Right cardiac atrium (tissue), 5 donors: ENCODE measurements at places on chromosomes 5 and 9. TPM values are rescaled to one million over a fixed set of nuclear protein-coding genes. Genes with fewer than 3 reads are reported as not detected.

GRCh38 chr9:6965566-6965965 is 207.8 kb downstream of the KDM4C start:
- no peak for DNase-seq

DNA sequence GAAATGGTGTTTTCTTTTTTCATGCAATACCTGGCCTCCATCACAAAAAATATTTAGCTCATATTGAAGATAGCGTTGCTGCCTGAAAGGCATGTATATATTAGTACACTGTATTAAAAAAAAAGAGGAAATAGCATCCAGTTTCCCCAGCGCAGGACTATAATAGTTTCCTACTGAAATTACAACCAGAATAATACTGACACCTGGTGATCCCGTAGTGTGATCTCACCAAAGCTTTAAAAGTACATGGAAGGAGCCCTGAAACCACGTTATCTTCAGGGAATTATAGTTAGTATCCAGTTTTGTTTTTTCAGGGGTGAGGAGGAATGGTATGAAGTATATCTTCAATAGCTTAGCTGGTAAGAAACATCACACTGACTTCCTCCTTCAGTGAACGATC is 264.9 kb downstream of the CD180 start:
- no peak for DNase-seq

- no peak for DNase-seq
These were observed 39.1 kb upstream of the C5orf63 start for GRCh38 chr5:127112347-127112864.

- no peak for DNase-seq
These were observed 87.5 kb upstream of the FSD1L start for GRCh38 chr9:105360344-105360743.

DNA sequence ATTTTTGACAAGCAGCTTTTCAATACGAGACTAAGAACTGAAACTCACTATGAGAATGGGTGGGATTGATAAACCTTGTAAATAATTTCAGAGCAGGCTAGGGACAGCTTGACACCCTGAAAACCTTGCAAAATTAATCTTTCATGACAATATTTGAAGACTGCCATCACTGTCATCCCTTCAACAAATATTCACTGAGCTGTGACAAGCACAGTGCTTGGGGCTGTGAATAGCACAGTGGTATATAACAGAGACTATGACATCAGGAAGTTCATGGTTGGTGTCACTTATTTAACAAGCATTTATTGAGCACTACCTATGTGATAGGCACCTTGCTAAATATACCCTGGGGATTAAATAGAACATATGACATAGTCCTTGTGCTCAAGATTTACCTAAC is 741.0 kb upstream of the RIOK2 start:
- no peak for DNase-seq

DNA sequence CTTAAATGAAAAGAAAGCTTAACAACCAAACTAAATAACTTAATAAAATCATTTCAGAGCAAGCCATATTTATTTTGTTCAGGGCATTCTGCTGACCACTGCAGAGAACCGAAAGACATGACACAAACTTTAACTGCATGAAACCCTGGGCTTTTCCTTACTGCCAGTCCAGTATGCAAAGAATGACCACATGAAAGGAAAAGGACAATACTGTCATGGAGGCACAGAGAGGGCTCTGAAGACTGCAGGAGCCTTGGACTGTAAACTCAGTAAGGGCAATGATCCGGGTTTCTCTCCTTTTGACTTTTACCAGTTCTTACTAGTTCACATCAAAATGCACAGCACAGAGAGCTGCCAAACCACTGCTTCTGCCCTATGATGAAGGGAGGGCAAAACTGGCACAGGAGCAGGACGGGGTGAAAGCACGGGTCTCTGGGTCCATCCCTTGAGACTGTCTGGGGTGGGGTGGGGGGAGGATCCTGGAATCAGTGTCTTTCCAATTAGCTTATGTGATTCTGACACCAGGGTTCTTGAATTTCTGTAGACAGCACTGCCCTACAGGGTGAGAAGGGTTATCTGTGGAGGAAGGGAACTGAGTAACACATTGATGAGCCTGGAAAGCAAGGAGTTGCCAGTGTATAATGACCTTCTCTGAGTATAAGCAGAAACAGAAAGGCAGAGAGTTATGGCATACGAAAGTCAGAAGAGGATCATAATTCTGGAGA is 44.7 kb downstream of the RNF130 start:
- DNase-seq = no peak

GRCh38 chr5:15284706-15285105 is 215.3 kb upstream of the FBXL7 start:
- DNase-seq = no peak

GRCh38 chr9:113244556-113244955 is 23.2 kb downstream of the SLC31A1 start:
- no peak for DNase-seq

DNA sequence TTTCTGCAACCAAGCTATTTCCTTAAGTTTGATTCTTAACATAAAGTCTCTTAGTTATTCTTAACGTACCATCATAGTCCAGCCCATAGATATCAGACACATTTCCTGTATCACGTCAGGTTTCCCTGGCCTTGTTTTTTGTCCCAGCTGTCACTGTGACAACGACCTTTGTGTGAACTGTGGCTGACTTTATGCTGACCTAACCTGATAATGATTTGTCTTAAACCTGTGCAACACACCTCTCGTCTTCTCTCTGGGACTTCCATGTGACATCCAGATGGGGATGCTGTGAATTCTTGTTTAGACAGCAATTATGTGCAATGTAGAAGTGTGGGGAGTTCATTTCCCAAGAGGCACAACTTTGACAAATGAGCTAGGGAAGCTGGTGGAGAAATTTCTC is 662.8 kb downstream of the PTPRD start:
- no peak for DNase-seq

DNA sequence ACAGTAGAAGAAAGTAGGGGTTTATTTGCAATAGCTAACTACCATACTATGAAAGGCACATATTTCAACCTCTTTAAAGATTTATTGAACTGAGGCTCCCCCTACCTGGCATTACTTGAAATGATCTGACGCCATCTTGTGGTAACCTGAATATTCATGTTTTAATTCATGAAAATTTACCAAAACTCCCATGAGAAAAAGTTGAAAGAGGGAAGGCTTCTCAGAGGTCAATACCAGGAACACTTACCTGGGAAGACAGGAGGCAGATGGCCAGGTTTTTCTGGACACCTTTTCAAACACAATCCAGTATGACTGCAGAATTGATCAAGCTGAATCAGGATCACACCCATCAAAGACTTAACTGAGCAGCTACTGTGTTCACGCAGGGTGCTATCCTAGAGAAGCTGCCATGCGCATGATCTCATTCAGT is 9.4 kb downstream of the PRELID2 start:
- no peak for DNase-seq

- DNase-seq = no peak
These were observed 143.3 kb downstream of the SEC61B start for GRCh38 chr9:99365233-99365980.

DNA sequence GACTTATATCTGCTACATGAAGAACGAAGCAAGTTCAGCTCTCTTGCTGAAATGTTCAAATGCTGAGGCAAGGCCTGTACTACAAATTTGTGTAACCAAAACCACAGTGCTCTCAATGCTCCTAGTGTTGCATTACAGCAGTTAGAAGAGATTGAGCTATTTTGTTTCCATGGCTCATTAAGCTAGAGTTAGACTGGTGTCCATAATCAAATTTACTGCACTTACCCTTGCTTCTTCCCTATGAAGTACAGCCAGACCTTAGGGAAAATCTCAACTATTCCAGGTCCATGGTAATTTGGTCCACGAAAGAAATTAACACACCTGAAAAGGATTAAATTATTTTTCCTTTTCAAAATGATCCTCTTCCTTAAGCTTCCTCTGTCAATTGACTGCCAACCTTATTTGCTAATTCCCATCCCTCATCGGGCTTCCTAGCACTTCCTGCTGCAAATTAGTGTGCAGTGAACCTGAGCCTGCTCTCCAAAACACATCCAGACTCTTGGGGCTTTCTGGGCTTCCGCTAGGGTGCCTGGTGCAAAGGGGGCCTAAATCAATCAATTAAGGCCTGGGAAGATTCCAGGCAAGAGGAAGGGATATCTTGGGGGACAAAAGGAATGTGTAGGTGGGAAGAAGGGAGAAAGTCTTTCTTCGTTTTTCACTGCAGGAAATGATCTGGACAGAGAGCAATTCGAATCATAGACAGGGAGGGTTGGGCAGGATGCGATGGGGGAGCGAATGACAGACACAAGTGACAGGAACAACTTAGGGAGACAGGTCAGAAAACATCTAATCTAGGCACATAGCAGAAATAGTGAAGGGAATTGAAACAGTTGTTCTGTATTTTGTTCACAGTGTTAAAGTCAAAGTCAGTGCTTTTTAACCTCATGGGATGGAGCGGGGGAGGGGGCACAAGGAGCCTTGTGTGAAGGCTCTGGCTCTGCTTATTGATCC is 542.4 kb downstream of the RAB3C start:
- peak; percentile 25 for DNase-seq

DNA sequence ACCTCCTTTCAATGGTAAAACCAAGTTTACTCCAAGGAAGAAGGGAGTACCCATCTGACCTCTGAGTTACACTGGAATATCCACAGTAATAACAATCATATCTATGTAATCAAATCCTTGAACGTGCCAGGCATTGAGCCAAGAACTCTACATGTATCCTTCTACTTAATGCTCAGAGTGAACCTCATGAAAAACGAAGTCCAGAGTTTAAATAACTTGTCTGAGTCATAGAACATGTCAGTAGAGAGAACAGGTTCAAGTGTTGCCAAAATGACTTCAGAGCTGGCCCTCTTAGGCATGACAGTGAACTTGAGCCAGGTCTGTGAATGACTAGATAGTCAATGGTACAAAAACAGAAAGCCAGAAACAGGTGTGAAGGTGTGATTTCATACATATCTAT is 164.1 kb upstream of the ZNF618 start:
- no peak for DNase-seq

DNA sequence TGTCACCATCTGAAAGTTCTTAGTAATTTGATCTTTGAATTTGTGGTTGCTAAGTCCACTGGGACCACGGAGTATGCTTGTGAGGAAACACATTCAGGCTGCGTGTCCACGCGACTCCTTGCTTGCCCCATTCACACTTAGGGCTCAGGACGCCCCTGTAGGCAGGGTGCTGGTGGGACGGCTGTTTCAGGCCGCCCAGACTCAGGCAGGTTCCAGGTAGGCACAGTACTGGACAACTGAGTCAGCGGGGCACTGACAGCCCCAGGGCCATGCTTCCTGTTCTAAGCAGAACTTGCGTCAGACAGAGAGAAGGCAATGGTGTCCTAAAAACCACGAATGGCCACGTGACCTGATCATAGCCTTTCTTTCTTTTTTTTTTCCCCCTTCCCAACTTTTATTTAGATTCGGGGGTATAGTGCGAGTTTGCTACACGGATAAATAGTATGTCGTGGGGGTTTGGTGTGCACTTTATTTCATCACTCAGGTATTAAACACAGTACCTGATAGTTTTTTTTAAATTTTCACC is 7.7 kb upstream of the RASGEF1C start:
- no peak for DNase-seq

DNA sequence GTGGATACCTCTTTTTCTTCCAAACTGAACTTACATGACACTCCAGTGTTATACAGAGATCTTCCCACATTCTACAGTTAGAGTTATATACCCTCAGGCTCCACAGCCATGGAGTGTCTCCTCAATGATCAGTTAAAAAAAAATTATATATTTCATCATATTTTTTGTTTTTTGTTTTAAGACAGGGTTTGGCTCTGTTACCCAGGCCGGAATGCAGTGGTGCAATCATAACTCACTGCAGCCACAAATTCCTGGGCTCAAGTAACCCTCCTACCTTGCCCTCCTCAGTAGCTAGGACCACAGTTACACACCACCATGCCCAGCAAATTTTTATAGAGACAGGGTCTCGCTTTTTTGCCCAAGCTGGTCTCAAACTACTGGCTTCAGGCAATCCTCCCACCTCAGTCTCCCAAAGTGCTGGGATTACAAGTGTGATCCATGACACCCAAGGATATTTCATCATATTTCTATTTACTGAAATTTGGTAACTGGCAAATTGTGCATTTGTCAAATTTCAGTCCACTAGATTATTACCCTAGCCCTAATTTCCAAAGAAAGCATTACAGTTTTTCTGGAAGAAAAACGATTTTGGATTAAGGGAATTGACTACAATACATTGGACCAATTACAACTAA is 18.1 kb upstream of the SCAI start:
- DNase-seq = no peak

DNA sequence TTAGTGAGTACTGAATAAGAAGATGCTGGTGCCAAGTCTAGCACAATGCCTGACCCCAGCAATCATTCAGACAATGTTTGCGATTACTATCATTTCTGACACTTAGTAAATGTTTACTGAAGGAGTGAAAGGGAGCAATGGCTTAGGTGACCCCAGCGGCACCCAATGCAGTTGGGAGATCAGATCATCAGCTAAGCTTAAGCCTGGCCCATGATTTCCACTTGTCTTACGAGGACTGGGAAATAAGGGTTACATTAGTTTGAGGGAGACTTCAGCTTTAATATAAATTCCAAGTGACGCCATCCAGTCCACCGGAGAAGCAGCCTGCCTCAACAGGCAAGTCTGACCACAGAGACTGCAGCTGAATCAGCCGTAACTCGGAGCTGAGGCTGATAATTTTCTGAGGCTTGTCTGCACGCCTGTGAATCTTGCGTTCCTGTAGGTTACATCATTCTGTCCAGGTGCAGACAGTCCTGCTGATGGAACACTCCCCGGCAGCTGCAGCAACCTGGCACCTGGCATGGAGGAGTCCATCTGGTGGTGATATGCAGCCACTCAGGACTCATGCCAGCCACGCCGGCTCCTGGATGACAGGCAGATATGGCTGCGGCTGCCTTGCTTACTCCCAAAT is 34.9 kb upstream of the FGF1 start:
- peak; percentile 68 for DNase-seq

DNA sequence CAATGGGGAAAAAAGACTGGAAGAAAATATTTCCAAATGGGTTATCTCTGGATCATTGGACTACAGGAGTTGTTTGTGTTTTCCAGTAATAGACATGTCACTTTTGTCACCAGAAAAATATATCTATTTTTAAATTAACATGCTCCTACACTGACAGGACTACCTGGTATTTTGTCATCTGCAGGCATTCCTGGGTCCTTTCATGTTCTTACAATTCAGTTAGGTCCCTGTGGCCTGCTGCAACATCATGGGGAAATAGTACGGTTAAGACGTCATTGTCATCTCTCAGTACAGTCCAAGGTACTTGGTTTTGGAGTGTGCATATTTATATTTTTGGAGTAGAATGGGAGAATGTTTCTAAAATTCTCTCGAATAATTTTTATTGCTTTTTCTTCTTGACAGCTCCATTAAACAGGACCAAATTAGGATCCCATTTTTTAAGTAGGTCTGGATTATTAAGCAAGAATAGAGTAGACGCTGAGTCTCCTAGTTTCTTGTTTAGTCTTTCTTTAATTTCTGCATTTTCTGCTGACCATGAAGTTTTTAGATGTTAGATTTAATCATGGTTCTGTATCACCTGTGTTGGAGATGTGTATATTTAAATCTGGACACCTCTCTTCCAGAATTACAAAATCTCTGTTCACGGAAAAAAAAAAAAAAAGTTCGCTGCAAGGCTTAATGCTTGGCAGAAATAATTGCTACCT is 46.9 kb downstream of the SLC22A5 start:
- no peak for DNase-seq

The PRR16 gene
- total RNA-seq = 7.3 TPM

The HMMR gene
- 0.65 TPM for total RNA-seq

The CTXN3 gene
- not detected for total RNA-seq

The SREK1IP1 gene
- 12.2 TPM for total RNA-seq

The KCNN2 gene
- 10.7 TPM for total RNA-seq

The AGPAT2 gene
- total RNA-seq = 69.5 TPM

The CD14 gene
- total RNA-seq = 65.2 TPM

The NR4A3 gene
- 4.9 TPM for total RNA-seq
